ENCODE measurements at places on chromosomes 16 and 17. TPM values are rescaled to one million over a fixed set of nuclear protein-coding genes. Genes with fewer than 3 reads are reported as not detected.

DNA sequence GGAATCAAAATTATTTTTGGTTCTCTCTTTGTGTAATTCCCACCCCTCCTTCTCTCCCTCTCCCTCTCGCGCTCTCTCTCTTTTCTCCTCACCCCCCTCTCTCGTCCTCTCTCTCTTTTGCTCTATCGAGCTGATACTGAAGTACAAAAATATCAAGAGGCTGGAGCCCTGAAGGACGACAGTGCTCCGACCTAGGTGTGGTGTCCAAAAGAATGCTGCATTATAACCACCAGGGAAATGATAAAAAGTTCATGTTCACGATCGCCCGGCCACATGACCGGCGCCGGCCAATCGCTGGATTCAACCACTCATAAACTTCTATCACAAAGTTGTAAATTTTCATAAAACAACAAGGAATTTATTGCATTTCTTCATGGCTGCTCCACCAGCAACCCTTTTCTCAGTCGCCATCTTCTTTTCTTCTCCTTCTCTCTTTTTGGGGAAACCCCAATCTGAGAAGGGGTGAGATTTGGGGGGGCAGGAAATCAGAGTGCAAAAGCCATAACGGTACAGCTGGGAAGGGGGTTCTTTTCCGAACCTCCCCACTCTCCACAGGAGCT, at the start of gene HOXB6:
HOXB6 (minus strand) TSS at position 217 of the 560 bp plus-strand sequence. CDS start 6,836 bp downstream, outside the sequence.
- DNase-seq: peak; percentile 84

DNA sequence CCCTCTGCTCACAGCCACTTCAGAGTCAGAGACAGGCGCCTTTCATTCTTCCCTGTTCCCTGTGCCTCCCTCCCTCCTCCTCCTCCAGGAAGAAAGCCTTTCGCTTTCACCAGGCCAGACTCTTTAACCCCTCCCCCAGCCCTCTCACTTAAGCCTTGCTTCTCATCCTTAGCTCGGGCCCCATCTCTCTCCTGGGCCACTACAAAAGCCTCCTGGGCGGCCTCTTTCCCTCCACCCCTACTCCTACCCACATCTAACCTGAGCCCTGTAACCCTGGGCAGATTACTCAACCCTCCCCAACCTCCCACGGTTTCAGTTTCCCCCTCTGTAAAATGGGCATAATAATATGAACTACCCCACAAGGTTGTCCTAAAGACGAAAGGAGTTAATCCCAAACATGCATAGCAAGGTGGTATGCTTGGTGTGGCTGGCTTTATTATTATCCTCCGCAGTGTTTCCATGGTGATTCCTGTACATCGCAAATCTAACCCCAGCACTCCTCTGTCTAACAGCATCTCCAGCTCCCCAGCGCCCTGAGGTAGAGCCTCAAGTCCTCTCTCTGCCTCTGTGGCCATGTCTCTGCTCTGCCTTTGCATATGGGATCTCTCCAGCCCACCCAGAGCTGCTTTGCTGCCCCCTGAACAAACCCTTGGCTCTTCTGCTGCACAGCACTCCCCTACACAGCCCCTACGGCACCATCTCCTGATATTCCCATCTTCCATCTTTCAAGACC, 17.7 kb downstream of the PIMREG start:
- DNase-seq: no peak

Gene WFDC1
- total RNA-seq: 4.3 TPM

- no peak for DNase-seq
Observed at GRCh38 chr17:7038025-7038862, 2.4 kb downstream of the SLC16A13 start.

DNA sequence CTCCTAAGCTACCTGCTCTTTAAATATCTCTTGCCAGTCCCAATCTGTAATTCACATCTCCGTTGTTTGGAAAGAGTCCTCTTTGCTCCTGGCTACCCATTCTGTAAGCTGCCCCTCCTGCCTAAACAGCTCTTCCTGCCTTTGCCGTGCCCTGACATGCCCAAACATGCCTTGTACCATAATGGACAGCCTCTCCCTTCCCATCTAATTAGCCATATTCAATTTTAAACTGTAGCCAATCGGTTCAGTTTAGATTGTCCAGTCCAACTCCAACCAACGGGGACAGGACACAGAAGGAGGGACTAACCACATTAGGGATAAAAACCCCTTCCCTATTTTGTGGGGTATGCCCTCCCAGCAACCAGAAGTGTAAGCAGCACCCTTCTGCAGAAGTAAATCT, 30.6 kb upstream of the CLEC3A start:
- DNase-seq: no peak
